Activated naive CD8-positive, alpha-beta T cell treated with anti-CD3 and anti-CD28 coated beads, Interleukin-2, amount 10 ng/mL, durations not matched to agents 7 days and 5 days (primary cell): ENCODE measurements at places on chromosomes 4 and X.

- DNase-seq: no peak
Measured at GRCh38 chrX:20506739-20507138, 240.0 kb upstream of the RPS6KA3 start.

DNA sequence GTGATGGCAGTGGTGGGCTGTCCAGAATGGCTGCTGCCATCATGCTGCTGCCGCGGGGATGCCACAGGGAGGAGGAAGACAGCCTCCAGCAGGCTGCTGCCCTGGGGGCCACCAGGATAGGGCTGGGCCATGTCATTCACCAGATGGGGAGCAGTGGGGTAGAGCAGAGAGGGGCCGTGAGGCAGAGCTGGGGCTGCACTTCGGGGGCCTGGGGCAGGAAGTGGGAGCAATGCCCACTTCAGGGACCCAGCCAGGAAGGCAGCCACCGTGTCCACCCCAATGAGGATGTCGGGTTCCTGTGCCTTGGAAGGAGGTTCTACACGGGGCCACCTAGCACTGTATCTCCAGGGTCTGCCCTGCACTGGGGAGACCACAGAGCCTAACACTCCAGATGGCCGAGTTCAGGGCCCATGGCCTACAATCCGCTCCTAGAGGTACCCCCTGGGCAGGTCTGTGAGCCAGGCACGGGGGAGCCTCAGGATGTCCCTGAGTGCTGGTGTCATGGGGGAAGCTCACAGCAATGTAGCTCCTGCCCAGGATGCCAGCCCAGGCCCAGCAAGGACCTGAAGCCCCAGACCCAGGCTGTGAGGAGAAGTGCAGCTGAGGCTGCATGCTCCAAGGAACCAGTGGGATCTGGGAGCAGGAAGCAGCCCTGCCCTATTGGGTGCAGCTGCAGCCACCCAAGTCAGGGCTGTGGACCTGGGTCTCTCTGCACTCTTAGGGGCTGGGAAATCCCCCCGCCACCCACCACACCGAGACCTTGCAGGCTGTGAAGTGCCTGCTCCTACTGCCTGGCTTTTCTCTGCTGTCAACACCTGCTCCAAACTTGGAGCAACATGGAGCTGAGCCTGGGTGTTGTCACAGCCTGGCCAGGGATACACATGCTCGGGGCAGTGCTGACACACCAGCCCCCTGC lies 140.3 kb downstream of the PDHA2 start:
- DNase-seq: no peak

DNA sequence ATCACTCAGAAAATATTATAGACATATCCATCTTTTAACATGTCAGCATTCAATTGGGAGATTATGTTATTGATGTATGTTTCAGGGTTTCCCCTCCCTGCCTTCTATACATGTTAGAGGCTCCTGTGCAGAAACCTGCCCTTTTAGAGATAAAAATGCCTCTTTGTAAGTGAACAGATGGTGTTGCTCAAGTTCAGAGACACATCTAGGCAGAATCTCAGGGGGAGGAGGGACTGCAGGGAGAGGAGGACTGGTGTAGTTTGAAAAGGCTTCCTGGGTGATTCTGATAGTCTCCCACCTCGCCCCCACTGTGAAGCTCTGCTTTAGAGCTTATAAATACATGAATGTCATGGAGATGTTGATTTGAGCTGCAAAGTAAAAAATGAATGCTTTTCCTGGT lies 12.0 kb upstream of the UNC5C start:
- DNase-seq: no peak

DNA sequence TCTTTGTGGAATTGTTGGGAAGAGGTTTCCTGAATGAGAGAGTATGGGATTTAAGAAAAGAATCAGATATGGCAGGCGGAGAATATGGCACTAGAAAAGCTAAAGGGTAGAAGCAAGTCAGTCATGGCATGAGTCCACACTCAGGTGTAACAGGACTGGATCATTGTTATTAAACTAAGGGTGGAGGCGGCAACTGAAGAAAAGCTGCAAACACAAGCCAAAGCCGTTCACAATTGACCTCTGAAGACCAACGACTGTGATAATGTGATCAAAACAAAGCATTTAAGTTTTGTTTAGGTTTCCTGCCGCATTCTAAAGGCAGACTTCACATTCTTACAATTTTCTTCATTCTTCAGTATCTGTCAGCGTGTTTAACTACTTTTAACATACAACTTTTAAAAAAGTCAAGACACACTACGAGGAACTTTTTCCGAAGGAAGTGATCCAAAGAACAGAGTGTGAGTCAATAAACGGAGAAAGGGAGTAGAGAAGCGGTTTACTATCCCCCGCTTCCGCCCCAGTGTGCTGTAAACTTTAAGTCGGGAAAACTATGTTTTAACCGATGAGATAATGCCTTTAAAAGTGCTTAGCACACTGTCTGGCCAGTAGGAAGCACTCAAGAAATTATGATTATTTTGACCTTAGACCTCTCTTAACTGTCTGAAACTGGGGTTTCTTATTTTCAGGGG lies 909 bp upstream of the SLAIN2 start:
- no peak for DNase-seq

- DNase-seq: no peak
Measured at GRCh38 chr4:76764251-76764650, 133.7 kb downstream of the SOWAHB start.
